ENCODE measurements at places on chromosomes 6 and 20.

DNA sequence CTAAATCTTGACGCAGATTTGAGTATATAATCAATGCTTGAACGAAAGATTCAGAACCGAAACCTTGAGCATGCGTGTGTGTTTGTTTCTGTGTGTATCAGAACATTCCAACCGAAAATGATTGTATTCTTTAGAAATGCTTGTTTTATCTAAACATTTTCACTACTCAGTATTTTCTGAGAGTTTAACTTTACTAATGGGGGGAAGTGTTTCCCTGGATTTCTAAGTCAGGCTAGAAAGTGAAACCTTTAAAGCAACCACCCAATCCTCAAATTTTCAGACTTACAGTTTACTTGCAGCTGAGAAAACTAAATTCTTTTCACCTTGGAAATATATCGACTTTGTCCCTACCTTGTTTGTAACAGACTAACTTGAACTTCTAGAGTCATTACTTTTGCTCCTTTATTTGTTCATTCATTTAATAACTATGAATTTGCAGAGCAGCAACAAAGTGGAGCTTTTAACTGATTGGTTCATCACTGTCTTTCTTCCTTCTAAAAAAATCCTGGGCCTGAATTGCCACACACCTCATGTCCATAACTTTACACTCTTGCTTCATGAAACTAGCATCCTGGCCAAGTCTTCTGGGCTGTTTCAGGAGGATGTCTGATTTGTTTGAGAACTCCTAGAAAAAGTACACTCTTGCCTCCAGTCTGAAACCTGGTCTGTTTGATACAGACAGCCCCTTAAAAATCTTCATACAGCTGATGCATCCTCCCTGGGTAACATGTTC is 77.8 kb upstream of the XRN2 start:
- no peak for DNase-seq

GRCh38 chr6:16430391-16431089 is 192.2 kb downstream of the GMPR start:
- DNase-seq, result no peak

DNA sequence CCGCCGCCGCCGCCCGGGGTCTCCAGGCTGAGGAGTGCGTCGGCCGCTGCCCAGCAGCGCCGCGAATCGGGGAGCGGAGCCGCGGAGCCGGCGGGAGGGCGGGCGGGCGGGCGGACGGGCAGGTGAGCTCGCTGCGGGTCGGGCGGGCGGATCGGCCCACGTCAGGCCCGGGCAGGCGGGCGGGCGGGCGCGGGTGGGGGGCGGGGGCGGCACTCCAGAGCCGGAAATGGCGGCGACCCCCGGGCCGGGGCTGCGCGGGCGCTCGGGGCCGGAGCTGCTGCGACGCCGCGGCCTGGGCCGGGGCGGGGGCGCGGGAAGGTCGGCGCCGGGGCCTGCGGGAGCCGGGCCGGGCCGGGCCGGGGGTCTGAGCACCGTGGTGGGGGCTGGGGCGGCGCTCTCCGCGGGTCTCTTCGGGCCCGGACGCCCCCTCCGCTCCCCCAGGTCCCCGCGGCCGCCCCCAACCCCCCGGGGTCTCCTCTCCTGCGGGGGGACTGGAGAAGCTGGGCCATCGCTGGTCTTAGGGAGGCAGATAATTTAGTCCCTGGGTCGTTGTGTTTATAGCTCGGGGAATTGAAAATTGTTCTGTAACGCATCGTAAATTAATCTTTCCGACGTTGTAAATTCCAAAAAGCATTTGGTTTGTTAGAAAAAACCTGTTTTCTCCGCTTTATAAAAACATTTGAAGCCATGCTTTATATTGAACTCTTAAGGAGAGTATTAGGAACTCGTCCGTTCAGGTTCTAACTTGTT is 451 bp downstream of the DNAJC5 start:
- DNase-seq, result no peak

- DNase-seq, result no peak
Observed at GRCh38 chr6:34144581-34145160, 1.2 kb downstream of the GRM4 start.

GRCh38 chr6:125301435-125302391 is at the start of gene HDDC2:
HDDC2 (minus strand) TSS chr6:125301967; CDS start chr6:125301932, 35 bp downstream.
- DNase-seq, result no peak

GRCh38 chr20:49668181-49668877 is 45.3 kb downstream of the B4GALT5 start:
- DNase-seq, result no peak

DNA sequence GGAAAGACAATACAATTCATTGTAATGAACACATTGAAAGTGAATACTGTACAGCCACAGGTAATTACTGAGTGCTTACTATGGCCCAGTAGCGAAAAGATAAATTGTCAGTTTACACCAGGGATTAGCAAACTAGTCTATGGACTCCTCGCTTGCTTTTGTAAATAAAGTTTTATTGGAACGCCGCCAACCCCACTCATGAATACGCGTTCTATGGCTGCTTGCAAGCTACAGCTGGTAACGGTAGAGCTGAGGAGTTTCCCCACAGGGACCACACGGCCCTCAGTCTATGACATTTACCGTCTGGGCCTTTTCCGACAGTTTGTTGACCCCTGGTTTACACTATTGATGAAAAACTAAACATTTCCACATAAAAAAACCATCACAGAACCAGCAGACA is 24.2 kb downstream of the LAMA5 start:
- no peak for DNase-seq

- no peak for DNase-seq
Observed at GRCh38 chr20:23643659-23644058, 5.9 kb upstream of the CST3 start.

DNA sequence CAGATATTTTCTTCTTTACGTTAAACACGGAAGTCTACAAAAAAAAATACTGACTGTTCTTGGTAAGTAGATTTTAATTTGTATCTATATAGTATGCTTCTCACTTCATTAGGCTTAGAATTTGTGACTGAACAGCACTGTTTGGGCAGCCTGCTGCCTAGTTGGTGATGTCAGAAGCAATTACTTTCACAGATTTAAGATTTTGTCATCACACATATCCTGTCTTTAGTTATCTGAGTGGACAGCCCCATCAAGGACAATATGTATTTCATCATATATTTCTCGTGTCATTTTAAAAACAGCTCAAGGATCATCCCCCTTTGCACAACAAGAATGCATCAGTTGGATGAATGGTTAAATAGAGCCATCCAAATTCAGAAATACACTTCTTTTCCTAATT is 338.4 kb upstream of the CITED2 start:
- no peak for DNase-seq

DNA sequence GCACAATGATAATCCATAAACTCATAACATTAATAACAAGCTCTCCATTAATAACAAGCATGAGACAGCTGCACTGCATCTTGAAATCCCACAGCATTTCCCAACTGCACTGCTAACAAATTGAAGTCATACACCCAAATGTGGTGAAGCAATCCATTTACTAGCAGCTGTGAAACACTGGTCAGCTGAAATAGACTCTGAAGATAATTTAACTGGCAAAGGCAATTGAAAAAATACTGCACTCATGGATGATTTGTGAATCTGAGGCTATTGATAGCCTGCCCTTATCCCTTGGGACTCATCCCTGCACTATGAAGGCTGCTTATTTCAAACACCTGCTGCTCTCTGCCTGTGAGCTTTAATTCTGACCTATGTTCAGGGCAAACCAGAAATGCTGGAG is 49.1 kb upstream of the PLCB1 start:
- no peak for DNase-seq

- DNase-seq, result no peak
Observed at GRCh38 chr20:48769069-48769983, 58.5 kb downstream of the PREX1 start.

DNA sequence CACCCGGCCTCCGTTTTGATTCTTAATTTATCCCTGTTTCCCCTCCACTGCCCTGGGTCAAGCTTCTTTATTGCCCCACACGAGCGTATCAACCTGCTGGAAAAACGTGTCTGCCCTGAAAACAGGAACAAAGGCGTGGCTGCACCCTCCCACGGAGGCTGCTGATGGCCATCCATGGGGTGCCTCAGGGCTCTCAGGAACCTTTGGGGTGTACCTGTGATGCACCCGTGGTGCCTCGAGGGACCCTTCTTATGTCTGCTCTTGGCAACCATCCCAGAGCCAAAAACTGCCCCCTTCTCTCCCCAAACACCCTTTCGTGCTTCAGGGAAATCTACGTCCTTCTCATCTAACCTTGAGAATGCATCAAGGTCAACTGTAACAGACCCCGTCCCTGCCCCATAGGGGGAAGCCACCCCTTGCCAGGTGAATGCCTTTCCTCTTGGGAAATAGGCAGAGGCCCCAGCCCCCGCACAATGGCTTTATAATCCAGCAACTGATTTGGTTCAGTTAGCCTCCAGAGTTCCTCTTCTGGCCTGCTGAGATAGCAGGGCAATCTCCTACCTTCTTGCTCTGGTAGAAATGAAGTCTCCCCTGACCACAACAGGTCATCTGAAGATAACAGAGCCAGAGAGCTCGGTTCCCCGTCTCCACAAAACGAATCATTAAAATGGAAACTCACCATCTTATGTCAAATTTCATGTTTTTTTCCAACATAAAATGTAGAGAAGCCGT is 29.4 kb downstream of the PSMG4 start:
- DNase-seq, result no peak

GRCh38 chr20:31831771-31832306 is 12.7 kb downstream of the MYLK2 start:
- no peak for DNase-seq

GRCh38 chr20:45336530-45337366 is 11.5 kb downstream of the SDC4 start:
- no peak for DNase-seq

GRCh38 chr20:61356196-61356595 is 104.1 kb downstream of the CDH4 start:
- no peak for DNase-seq

GRCh38 chr6:6317825-6318733 is 2.4 kb downstream of the F13A1 start:
- no peak for DNase-seq

DNA sequence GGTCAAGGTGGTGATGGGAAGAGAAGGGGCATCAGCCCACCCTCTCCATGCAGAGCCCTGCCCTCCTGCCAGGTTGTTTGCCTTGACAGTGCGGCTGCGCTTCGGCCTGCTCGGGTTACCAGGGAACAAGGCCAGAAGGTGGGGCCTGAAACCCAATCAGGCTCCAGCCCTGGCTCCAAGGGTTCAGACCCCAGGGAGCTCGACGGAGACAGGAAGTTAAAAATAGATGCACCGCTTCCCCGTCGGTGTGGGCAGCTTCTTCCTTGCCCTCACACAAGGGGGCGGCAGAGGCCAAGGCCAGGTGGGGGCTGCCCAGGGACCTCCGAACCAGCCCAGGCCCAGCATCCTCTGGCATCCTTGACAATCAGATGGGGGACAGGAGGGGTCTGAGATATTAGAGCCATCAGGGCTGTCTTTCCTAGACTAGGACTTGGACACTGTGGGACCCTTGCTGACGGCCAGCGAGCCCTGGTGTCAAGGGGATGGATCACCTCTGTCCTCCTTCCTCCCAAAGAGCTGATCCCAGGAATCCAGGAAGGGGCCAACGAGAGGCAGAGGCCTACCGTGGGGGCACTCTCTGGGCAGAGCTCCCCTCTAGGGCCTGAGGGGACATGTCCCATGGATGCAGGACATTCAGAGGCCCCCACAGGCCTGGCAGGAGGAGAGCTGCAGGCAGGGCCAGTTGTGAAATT is 65.2 kb downstream of the RIPOR3 start:
- DNase-seq, result no peak

- DNase-seq, result no peak
Observed at GRCh38 chr6:52697903-52698302, 27.0 kb downstream of the TMEM14A start.

DNA sequence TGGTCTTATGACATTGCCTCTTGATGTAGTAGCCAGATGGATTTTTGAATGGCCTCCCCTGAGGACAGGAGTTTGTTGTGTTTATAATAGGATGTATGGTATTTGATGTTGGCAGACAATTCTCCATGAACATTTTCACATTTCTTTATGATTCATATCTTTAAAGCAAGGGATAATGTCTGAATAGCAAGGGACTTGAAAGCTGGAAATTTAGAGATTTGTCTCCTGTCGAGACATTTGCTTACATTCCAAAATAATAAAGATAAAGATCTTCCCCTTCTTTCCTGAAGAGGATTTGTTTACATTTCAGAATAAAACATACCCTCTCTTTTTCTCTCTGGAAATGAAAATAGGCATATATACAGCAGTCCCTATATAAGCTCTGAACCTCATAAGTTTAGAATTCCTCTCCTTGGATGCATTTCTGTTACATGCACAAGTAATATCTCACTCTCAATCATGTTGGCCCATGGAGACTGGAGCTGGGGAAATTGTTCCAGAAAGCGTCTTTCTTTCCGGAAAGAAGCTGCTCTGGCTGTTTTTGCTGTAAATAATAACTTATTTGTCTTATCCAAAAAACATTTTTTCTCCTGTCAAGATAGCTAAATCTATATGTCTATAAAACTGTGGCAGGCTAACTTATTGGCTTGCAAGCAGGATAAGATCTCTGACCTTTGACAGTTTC is 42.5 kb upstream of the ASCC3 start:
- DNase-seq, result no peak

- no peak for DNase-seq
Observed at GRCh38 chr6:31805939-31806469, 762 bp downstream of the LSM2 start.

DNA sequence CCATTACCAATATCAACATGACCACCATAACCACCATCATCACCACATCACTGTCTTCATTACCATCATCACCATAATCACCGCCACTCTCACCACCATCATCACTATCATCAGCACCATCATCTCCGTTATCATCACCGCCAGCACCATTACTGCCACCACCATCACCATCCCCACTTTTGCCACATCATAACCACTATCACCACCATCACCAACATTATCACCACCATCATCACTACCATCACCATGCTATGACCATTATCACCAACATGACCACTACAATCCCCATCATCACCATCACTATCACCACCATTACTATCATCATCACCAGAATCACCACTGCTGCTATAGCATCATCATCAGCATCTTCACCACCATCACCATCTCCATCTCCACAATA is 25.7 kb downstream of the CST2 start:
- no peak for DNase-seq

- DNase-seq, result no peak
Observed at GRCh38 chr20:58148891-58149290, 79.6 kb downstream of the ANKRD60 start.

DNA sequence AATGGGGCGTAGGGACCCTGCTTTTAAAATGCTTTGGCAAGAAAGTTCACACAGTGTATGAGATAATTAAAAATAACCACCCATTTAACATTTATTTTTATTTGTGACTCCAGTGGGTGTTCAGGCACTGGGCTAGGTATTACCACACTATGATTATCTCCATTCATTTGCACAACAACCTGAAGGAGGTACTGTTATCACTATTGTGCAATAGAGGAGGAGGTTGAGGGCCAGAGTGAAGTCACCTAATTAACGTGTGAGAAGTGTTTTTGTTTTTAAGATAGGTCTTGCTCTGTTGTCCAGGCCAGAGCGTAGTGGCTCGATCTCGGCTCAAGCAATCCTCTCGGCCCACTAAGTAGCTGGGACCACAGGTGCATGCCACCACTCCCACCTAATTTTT is 29.2 kb downstream of the MAK start:
- no peak for DNase-seq

- no peak for DNase-seq
Observed at GRCh38 chr20:47540443-47541354, 39.0 kb downstream of the NCOA3 start.

GRCh38 chr20:52817511-52817910 is 154.6 kb upstream of the TSHZ2 start:
- no peak for DNase-seq

Data from HS-27A (cell line).